Occipital lobe (tissue), 3 donors: ENCODE measurements at places on chromosomes 11 and 22.

GRCh38 chr22:40181323-40181722, 3.6 kb downstream of the TNRC6B start:
- no peak for DNase-seq

GRCh38 chr22:24871611-24872205, 65.7 kb downstream of the SGSM1 start:
- no peak for DNase-seq

- DNase-seq, result no peak
These were observed 16.3 kb downstream of the CHRDL2 start for GRCh38 chr11:74714904-74715303.

GRCh38 chr11:44282620-44283019, 27.3 kb downstream of the ALX4 start:
- DNase-seq, result no peak

GRCh38 chr11:57179681-57180080, 2.1 kb upstream of the LRRC55 start:
- DNase-seq, result no peak

DNA sequence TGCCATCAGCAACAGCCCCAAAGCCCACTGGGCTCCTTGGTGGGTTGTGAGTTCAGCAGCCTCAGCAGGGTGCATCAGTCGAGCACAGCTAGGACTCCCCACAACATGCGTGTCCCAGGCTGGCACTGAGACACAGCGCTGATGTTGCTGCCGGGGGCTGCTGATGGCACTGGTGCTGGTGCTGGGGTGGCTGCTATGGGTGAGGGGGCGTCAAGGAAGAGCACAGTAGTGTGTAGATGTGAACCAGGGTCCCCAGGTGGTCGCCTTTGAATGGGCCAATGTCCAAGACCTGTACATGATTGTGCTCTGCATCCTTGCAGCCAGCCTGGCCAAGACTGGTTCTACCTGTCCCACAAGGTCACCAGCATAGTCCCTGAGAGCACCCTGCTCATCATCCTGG, 121.3 kb upstream of the SERPIND1 start:
- no peak for DNase-seq

- no peak for DNase-seq
These were observed 65.2 kb downstream of the MPPED1 start for GRCh38 chr22:43476751-43477725.

- peak; percentile 73 for DNase-seq
These were observed 22.1 kb downstream of the RIBC2 start for GRCh38 chr22:45435544-45436139.

DNA sequence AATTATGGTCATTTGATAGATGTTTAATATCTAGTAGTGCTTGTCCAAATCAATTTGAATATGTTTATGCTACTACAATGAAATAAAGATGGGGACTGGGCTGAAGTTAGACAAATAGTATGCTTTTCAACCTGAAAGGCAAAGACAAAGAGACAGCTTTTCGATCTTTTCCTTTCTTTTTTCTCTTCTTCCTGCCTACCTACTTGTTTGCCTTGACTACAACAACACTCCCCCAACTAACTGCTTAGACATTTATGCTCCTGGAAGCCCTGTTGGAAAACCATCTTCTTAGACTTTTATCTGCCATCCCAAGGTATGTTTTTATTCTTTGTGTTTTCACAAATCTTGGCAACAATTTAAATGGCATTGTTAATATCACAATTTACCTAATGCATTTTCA, 374.4 kb upstream of the DDI1 start:
- no peak for DNase-seq

- no peak for DNase-seq
These were observed 18.9 kb downstream of the TIMP3 start for GRCh38 chr22:32820131-32821119.

DNA sequence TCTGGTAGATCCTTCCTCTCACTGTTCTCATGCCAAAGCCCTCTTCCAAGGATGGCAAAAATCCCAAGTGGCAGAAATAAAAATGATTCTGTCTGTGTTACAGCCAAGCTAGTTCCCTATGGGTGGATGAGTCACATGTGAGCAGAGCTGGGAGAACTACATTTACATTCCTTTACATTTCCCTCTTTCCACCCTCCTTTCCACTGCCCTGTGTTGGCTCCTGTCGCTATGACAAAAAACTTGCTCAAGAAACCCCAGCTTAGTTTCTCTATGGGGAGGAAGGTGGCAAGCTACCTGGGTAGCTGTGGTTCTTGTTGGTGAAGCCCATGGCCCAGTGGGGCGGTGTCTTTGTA, 10.2 kb upstream of the DDB2 start:
- DNase-seq, result peak; percentile 31

GRCh38 chr11:7672276-7672959, 882 bp downstream of the CYB5R2 start:
- DNase-seq, result no peak

- no peak for DNase-seq
These were observed 47.8 kb downstream of the XKR3 start for GRCh38 chr22:16777284-16777924.

- DNase-seq, result no peak
These were observed 15.9 kb downstream of the OR51B4 start for GRCh38 chr11:5285703-5286340.

- DNase-seq, result no peak
These were observed 50.0 kb downstream of the FAM168A start for GRCh38 chr11:73547706-73548595.

- peak; percentile 58 for DNase-seq
These were observed 16.5 kb upstream of the CDC42EP2 start for GRCh38 chr11:65298131-65298535.

DNA sequence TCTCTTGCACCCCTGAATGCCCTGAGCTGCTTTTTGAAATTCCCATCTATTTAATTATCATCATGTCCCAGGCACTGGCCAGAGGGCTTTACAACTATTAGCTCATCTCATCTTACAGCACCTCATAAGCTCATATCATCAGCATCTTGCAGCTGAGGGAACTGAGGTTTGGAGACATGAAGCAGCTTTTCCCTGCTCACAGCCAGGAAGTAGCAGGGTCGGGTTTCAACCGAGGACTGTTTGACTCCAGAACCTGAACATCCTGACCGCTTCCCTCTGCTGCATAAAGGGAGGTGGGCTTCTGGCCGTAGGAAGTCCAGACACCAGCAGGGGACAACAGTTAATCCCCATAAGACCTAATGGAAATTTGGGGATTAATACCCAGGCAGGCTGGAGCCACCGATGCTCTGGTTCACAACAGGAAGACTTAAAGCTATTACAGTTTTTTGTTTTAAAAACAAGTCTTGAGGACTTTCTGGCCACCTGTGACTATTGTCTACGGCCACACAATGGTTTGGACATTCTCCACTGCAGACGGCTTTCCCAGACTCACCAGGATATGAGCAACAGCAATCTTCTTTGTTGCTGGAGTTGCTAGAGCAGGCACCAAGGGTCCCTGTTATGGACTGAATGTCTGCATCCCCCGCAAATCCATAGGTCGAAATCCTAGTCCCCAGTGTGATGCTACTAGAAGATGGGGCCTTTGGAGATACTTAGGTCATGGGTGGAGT, 47.4 kb downstream of the CHST1 start:
- no peak for DNase-seq

- no peak for DNase-seq
These were observed 23.5 kb downstream of the FZD4 start for GRCh38 chr11:86931548-86932258.

DNA sequence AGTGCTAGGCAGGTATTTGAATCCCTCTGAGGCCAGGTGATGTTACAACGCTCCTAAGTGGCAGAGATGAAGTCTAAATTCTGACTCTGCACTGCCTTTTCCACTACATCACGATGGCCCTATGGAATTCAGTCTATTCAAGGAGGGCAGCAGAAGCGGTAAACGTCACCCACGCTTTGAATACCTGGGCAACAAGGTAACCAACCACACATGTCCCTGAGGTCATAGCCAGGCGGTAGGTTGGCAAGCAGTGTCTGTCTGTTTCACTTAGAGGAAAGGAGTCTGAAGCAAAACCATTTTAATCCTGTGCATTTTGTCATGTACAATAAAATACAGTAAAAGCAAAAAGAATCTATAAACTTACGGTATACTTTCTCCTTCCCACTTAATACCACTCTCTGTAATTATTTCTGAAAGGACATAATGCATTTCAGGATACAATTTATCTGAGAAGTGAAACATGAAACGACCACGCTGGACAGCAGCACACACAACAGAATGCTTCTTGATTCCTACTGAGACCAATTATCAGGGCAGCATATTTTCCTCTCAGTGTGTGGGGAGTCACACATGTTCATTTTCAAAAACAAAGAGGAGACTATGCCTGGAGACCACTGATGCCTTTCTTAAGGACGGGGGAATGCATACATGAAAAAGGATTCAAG, 51.3 kb downstream of the PRDM10 start:
- DNase-seq, result no peak

GRCh38 chr11:86230921-86231434, 13.6 kb upstream of the EED start:
- DNase-seq, result no peak

DNA sequence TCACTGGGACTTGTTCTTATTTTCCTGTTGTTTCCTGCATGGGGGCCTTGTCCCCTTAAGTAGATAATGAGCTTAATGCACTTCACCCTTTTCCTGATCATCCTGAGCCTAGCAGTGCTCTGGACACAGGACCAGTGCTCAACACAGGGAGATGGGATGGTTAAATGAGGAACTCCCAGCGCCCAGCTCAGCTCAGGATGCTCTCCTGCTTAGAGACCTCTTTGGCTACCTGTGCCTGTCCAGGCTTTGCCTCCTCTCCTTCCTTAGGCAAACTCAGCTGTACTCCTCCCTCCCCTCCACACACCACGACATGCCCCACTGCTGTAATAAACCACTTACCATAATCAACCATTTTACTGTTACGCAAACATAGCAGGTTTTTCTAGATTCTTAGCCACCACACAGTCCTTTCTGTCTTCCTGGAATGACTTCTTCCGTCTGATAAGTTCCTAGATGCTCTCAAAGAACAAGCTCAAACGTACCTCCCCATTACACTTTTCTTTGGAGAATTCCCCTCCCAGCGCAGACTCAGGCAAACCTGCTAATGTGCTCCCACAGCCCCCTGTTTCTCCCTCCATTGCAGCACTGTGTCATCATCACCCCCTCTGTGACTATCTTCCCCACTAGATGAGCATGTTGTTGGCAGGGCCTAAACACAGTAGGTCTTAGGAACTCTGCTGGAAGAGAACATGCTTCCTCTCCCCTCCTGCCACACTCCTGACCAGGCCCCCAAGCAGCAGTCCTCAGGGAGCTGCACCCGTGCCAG, 113.6 kb downstream of the MICAL2 start:
- DNase-seq, result no peak

DNA sequence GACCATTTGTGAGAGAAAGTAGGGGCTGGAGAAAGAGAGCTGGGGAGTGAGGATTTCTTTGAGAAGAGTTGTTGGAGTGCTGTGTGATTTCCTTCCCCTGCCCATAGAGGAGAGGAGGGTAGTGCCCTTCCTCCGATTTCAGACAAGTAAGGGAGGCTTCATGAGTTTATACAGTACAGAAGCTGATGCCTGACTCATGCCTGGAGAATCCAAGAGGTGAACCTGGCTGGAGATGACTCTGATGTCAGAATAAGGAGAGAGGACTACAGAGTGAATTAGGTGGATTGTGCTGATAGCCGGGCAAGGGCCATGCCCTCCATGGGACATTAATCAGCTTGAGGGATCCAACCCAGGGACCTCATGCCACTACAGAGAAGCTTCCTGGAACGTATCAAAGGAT, 91.6 kb downstream of the FAR1 start:
- no peak for DNase-seq

- DNase-seq, result no peak
These were observed 18.1 kb downstream of the NPAT start for GRCh38 chr11:108204376-108204775.

DNA sequence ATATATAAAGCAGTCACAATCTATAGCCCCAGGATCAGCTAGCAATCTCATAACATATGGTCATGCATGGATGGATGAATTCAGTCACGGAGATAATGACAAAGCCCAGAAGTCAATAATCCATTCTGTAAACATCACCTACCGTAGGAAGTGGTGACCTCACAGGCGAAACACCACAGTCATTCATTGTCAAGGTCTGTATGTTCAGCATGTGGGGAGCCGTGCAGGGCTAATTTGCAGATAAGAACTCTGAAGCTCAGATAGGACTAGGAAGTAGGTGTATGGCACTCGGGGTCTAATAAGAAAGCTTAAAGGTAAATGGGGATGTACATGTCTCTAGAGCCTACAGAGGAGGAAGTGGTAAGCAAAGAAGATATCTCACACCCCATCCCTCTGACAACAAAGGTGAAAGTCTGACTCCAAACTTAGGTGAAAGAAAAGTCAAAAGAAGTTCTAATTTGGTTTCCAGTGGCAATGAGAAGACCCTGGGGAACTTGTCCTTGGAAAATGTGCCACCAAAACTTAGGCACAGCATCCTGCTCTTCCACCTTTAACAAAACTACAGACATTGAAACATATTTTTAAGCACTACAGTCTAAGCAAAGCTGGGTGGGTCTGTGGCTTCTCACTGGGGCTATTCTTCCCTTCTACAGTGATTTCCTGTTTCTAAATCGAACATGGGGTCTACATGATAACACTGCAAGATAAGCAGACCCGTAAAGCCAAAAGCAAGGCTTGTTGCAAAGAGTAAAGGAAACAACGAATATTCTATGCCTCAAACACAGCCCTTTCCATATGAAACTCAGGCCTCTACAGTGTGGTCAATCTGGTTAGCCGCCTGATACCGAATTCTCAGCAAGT, 5.2 kb downstream of the CRTAM start:
- DNase-seq, result no peak

GRCh38 chr11:112610494-112610893, 349.8 kb upstream of the PLET1 start:
- no peak for DNase-seq

DNA sequence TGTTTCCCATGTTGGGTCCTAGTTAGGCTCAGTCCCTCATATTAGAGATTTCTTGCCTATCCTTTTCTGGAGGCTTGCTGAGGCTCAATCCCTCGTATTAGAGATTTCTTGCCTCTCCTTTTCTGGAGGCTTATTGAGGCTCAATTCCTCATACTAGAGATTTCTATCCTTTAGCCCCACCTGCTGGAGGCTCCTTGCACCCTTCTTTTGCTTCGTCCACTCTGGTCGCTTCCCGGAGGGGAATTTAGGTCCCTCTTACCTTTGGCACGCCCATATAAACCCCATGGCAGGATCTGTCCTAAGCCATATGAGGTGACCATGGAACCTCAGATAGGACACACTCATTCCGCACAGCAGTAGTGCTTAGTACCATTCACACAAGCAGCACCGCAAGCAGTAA, 15.9 kb downstream of the CYP2D6 start:
- no peak for DNase-seq

DNA sequence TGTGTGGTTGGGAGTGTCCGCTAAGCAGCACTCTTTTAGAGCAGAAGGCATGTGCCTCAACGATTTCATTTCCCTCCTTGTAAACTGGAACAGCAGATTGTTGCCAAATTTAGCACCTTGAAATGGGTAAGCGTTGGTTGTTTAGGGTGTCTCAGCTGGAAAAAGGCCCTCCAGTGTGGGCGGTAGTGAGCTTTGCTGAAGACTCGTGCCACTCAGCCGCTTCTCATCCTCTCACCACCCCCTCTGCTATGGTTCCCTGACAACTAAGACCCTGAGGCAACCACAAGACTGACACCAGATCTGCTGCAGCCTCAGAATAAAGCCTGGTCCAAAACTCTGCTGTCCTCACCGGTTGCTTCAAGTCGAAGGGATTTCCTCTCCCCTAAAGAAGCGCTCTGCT, 9.9 kb upstream of the FERMT3 start:
- peak; percentile 36 for DNase-seq

GRCh38 chr11:112357488-112357887, 96.8 kb upstream of the PLET1 start:
- no peak for DNase-seq

- no peak for DNase-seq
These were observed 134.6 kb downstream of the CHST1 start for GRCh38 chr11:45530776-45531175.
